ENCODE measurements at places on chromosomes 5 and 9.

DNA sequence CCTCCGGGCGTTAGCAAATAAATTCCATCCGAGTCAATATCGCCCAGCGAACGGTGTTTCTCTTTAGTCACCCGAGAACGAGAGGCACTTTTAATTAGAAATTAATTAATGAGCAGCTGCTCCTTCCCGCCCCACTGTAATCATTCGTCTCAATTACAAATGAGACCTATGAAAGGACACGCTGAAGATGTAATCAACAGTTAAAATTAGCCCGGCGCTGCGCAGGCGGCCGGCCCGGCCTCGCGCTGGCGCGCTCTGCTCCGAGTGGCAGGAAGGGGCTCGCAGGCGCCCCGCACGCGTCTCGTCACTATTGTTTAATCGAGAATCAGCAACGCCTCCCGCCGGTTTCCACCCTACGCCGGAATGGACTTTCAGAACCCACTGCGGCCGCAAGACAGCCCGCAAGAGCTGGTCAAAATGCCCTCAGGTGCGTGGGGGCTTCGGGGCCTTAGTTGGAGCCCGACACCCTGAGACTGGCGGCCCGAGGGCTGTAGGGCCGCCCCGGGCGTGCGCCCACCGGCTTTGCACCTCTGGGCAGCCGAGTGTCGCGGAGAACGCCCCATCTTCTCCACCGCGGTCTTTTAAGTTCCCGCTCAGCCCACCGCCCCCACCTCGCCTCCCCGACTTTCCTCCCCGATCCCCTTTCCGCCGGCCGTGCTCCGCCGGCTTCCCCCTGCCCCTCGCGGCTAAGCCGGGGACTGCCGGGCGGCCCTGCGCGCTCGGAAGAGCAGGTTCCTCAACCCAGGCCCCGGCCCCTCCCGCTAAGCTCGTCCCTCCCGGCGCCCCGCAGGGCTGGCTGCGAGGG lies 597 bp upstream of the IRX4 start:
- DNase-seq: no peak

DNA sequence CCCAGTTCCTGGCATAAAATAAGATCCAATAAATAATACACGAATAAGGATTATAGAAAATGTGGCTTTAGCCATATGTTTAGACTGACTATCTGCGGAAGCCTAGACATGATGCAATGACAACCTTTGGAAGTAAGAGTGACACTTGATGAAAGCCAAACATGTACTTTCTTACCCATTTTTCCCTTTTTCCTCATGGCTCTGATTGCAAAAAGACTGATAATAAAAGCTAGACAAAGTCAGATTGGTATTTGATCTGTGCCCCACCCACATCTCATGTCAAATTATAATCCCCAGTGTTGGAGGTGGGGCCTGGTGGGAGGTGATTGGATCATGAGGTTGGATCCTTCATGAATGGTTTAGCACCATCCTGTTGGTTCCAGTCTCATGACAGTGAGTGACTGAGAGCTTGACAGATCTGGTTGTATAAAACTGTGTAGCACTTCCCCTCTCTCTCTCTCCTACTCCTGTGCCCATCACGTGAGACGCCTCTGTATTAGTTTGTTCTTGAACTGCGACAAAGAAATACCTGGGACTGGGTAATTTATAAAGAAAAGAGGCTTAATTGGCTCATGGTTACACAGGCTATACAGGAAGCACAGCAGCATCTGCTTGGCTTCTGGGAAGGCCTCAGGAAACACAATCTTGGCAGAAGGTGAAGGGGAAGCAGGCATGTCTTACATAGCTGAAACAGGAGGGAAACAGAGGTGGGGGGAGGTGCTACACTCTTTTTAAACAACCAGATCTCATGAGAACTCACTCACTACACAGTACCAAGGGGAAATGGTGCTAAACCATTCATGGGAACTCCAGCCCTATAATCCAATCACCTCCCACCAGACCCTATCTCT lies 243.4 kb upstream of the PIK3R1 start:
- DNase-seq: no peak

- DNase-seq: no peak
Observed at GRCh38 chr5:95797301-95797700, 25.2 kb downstream of the GLRX start.

GRCh38 chr5:123440456-123441181 lies 17.4 kb upstream of the CEP120 start:
- DNase-seq: no peak

GRCh38 chr5:73370640-73371583 lies 77.7 kb downstream of the FOXD1 start:
- no peak for DNase-seq

DNA sequence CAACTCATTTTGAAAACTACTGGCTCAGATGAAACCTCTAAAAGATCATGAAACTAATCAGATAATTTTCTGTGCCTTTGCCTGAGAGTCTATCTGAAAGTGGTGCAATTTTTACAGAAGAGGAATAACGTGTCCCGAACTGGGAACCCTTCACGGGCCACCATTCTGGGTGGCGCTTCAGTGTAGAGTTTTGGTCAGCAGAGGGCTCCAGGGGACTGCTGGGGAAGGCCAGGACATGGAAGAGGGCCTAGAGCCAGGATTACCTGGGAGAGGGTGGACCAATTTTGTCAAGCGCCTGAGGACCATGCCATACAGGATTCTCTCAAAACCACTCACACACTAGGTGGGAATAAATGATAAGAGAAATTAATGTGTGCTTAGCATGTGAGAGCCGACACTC lies 49.7 kb upstream of the PLEKHG4B start:
- no peak for DNase-seq

DNA sequence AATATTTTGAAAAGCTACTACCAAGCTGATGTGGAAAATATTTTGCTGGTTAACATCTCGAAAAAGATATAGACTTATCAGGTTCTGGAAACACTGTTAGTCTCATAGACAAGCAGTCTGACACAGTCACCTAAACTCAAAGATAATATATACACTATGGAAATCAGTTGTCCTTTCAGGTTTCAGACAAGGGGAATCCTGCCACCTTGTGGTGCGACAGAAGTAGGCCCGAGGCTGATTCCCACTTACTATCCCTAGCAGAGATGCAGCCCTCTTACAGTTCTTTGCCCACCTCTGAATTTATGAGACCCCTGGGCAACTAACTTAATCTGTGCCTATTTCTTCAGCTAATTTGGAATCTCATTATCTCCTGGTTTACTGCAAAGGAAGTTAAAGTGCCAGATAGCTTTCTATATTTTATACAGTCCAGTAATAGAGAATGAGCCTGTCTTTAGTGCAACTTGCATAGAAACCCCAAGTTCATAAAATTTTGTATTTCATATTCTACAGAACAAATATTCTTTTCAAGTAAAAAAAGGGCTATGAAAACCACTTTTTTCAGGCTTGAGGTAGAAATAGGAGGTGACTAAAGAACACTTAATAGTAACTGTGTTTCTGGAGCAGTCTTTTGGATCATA lies 16.9 kb downstream of the RAD1 start:
- peak; percentile 42 for DNase-seq

GRCh38 chr5:43646992-43647391 lies 44.0 kb downstream of the NNT start:
- no peak for DNase-seq

DNA sequence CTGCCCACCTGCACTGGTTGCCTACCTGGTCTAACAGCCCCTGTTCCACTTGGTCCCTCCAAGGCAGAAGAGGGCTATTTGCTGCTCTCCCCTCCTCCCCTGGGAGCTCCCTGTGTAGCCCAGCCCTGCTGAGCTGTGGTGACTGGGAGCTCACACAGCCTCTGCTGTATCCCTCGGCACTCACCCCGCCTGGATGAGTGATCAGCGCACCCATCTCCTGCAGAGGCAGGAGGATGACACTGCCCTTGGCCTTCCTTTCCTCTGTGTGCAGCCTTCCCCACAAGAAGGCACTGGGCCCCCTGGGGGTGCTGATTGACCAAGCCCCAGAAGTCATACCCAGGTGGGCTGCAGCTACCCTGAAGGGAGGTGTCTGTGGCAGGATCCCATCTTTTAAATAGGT lies 134.2 kb downstream of the ADAMTS2 start:
- no peak for DNase-seq

GRCh38 chr9:104858271-104858670 lies 69.7 kb downstream of the ABCA1 start:
- DNase-seq: no peak
